ENCODE measurements at places on chromosomes 2 and 18.

GRCh38 chr2:187024739-187025138 lies 175.8 kb upstream of the ZSWIM2 start:
- no peak for DNase-seq

DNA sequence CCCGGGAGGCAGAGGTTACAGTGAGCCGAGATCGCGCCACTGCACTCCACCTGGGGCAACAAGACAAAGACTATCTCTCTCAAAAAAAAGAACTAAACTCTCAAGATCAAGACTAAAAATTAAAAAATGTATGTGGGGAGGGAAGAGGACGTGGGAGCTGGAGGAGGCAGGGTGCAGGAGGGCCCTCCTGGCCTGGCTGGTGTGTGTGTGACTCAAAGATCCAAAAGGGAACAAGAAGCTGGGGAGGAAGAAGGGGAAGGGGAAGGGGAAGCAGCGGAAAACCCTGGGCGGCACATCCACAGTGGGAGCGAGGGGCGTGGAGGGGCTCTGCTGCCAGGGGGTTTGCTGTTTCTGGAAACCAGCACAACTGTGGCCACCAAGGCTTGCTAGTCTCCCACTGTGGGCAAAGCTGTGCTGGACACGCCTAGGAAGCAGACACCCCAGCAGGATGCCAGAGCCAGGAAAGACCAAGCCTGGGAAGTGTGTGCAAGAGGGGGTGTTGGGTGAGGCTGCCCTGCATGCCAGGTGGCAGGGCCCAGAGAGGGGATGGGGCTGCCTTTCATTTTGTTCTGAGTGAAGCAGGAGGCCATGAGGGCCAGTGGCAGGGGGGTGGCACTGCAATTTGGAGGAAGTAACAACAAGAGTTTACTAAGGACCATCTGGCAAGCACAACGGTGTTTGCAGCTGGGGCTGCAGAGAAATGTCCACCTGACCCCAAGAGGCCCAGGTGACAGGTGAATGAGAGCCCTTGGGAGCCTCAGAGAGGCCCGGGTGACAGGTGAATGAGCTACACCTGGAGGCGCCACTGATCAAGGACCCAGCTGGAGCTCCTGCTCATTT lies 44.5 kb downstream of the ANO7 start:
- DNase-seq, result no peak

GRCh38 chr2:46125798-46126197 lies 171.4 kb upstream of the EPAS1 start:
- no peak for DNase-seq

GRCh38 chr2:205720451-205720902 lies 38.2 kb downstream of the NRP2 start:
- no peak for DNase-seq

DNA sequence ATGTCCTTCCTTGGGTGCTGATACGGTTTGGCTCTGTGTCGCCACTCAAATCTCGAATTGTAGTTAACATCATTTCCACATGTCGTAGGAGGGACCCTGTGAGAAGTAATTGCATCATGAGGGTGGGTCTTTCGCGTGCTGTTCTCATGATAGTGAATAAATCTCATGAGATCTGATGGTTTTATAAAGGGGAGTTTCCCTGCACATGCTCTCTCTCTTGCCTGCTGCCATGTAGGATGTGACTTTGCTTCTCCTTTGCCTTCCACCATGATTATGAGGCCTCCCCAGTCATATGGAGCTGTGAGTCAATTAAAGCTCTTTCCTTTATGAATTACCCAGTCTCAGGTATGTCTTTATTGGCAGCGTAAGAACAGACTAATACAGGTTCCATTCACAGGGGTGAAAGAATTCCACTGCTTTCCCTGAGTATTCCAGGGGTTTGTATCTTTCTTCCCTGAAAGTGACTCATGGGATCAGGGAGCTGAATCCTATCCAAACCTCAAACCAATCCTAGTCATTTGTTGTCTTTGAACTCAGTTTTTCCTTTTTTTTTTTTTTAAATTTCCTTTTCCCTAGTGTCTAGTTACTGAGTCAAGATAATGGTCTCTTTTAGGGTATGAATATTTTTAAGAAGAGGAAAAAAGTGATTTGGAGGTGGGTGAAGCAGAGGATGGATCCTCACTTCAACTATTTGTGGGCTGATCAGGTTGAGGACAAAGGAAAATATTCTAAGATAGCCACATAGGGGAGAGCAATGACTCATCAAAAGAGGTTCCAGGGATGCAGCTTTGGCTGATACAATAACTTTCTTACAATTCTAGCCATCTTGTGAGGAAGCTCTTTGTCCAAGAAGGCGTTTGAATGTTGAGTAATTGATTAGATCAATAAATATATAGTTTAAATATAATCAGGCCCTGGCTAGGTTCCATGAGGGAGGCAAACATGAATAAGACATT lies 19.5 kb upstream of the KCNE4 start:
- no peak for DNase-seq

GRCh38 chr2:85737961-85738360 lies 15.8 kb upstream of the ATOH8 start:
- DNase-seq, result no peak

DNA sequence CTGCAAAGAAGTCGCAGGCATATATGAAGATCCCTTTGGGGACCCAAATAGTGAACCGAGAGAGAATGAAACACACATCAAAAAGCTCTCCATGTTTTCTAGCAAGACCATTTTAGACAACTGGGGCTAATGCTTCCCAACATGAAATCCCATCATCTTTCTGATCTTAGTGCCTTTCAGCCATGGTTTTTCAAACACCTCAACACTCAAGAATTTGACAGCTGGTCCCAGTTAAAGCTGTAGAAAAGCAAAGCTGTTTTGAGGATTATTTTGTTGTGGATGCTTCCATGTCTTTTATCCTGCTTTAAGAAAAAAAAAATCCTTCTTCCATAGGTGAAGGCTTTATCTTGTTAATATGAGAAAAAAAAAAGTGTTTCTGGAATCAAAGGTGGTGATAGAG lies 259.1 kb downstream of the STK39 start:
- no peak for DNase-seq

DNA sequence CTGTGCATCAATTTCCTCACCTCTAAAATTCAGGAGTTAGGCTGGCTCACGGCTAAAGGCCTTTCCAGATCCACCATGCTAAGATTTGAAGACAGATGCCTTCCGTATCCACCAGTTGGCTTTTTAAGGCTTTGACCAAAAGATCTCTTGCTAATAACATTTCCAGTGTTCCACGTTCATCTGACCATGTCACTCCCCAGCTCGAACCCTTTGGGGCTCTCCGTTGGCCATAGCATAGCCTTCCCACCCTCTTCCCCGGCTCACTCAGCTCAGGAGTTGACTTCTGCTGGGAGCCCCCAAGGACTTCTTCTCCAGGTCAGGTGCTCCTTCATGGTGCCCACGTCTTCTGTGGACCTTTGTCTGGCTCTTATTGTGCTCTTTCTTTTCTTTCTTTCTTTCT lies 53.3 kb downstream of the MYCN start:
- DNase-seq, result no peak

DNA sequence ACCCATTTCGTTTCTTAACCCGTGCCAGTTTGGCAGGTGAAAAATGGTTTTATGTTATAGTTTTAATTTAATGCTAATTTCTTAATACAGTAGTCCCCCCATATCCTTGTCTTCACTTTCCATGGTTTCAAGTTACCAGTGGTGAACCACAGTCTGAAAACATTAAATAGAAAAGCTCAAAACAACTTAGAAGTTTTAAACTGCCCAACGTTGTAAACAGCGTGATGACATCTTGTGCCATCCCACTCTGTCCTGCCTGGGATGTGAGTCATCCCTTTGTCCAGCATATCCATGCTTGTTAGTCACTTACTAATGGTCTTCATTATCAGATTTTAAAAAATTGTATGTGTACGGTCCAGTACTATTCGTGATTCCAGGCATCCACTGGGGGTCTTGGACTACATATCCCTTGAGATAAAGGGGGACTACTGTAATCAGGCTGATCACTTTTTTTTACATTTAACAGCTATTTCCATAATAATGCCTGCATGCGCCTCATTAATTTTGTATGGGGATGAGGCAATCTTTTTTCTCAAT lies 31.9 kb downstream of the SLC66A3 start:
- DNase-seq, result no peak

- DNase-seq, result no peak
Measured at GRCh38 chr2:151907286-151908203, 79.3 kb upstream of the ARL5A start.

DNA sequence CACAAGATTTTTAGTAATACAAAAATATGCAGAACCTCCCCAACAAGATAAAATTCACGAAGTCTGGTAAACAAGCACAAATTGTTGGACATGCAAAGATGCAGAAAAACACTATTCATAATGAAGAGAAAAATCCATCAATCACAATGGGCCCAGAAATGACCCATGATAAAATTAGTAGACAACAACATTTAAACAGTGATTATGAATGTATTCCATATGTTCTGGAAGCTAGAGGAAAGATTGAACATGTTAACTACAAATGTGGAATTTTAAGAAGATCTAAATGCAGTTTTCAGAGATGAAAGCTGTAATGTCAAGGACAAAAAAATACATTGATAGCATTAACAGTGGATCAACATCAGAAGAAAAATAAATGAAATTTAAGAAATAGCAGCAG lies 243.3 kb upstream of the LINC00305 start:
- no peak for DNase-seq

DNA sequence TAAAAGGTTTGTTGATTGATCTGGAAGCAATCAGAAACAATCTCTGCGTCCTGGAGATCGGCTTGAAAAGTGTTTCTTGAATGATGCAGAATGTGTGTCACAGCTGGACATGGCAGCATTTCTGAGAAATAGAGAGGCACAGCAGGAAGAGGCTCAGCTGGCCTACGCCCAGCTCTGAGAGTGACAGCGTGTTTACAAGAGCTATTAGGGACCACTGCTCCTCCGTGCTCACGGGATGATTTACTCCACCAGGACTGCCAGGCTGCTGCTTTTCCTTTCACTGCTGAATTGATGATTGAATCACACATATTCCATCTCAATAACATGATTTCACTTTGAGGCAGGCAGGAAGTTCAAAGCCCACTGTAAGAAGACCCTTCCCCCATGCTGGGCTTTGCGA lies 62.8 kb downstream of the GALNT14 start:
- no peak for DNase-seq

GRCh38 chr2:161039071-161039470 lies 121.2 kb upstream of the TANK start:
- DNase-seq, result no peak

GRCh38 chr2:188450732-188451483 lies 159.2 kb downstream of the GULP1 start:
- DNase-seq, result no peak

DNA sequence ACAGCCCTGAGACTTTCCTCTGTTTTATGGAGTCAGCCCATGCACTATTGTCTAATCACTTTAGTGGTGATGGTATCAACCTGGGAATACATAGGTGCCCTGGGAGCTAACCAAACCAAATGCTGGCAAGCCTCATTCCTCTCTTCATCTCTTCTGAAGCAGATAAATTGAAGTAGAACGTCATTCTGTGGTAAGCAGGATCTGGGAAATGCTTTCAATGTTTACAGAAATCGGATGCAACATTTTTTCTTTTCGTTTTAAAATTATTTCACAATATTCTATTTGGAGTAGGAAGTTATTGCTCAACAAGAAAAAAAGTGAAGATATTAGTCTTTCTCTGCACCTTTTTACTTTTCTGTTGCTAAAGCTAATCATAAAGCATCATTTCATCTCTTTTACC lies 114.2 kb downstream of the RBMS1 start:
- DNase-seq, result no peak
